ENCODE measurements at places on chromosomes 5 and 9. TPM values are rescaled to one million over a fixed set of nuclear protein-coding genes. Genes with fewer than 3 reads are reported as not detected.

DNA sequence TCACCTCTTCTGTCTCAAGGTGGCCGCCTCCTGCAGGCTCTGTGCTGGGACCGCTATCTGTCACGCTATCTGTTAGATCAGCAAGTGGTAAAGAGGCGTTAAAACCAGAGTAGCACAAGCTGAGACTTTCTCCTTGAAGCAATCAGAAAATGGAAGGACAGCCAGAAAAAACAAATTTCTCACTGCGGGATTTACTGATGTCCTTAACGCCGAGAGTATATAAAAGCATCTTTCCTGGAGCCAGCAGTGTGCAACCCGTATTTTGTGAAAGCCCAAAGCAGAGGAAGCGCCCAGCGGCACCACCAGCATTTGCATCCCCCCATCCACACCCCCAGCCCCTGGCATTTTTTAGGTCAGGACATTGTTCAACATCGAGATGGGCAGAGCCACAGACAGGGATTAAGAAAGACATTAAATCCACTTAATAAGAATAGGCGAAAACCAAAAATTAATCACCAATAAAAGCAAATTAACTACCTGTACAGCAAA lies 48.6 kb downstream of the DUSP1 start:
- no peak for DNase-seq

- DNase-seq, result no peak
Measured at GRCh38 chr5:173630724-173631365, 14.4 kb upstream of the BOD1 start.

GRCh38 chr5:105677291-105677690 lies 1993.4 kb downstream of the EFNA5 start:
- DNase-seq, result no peak

GRCh38 chr9:133512253-133513213 lies 12.2 kb downstream of the MYMK start:
- DNase-seq, result no peak

- DNase-seq, result no peak
Measured at GRCh38 chr9:18441261-18441660, 32.7 kb upstream of the ADAMTSL1 start.

Gene OR2V2
- not detected for polyA plus RNA-seq

Gene SLC36A3
- polyA plus RNA-seq, result not detected

Gene UBE2QL1
- polyA plus RNA-seq, result 2.1 TPM

Gene PAEP
- polyA plus RNA-seq, result 0.41 TPM
